ENCODE measurements at places on chromosomes 3 and 15.

DNA sequence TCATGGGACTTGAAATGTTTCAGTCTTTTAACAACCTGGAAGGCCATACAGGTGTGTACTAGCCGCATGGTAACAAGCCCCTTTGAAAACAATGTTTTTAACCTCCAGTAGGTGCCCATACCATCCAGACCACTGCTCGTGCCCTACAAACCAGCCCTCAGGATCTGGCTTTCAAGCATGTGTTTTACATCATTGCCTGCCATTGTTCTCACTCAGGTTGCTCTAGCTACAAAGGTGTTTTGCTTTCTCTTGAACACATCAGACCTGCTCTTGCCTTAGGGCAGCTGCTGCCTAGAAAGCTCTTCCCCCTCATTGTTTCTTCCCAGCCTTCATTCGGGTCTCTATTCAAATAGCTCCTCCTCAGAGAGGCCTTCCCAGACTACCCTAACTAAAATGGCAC lies 32.3 kb upstream of the MAP3K13 start:
- no peak for DNase-seq

DNA sequence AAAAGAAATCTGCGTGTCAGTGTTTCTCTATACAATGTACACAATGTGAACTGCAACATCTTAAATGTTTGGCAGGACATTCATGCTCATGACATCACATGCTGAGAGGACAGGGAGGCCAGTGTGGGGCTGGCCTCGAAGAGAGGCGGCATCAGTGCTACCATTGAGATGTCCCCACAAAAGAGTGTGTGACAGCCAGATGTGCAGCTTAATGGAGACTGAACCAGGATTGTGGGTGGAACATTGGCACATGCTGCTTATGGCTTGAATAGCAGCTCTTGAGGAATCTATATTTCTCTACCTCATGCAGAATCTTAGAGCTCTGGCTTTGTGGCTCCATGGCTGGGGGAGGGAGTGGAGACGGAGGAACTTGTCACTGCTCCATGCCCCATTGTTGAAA lies 18.5 kb downstream of the CLDN11 start:
- DNase-seq = no peak

DNA sequence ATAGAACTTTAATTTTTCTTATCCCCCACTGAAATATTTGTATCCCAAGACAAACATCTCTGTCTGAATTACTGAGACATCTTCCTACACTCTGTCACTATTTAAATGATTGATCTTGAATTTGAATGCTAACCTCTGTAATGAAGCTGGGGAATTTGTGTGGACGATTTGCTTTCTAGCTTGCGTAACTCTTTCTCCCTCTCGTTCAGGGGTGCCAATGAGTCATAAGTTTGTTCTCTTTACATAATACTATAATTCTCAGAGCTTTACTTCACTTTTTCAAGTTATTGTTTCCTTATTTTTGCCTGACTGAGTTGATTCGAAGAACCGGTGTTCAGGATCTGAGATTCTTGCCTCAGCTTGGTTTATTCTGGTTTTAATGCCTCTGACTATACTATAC lies 783.3 kb upstream of the CADM2 start:
- no peak for DNase-seq

DNA sequence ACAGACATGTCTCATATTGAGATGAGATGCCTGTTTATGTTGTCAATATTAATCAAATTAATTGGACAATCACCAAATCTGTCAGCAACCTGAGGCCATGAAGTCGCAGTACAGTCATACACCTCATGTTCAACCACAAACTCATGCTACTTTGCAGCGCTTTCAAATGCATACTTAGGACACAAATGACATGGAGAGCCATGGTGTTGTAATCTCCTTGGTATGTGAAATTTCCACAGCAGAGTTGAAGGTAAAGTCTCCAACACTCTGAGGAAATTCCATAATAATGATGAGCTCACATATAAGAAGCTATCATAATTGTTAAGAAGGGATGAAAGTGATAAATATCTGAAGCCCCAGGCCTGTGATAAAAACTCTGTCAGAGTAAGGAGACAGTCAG lies 873.9 kb downstream of the MCTP2 start:
- peak; percentile 47 for DNase-seq

- no peak for DNase-seq
Observed at GRCh38 chr3:95351158-95351557, 1288.3 kb downstream of the NSUN3 start.

DNA sequence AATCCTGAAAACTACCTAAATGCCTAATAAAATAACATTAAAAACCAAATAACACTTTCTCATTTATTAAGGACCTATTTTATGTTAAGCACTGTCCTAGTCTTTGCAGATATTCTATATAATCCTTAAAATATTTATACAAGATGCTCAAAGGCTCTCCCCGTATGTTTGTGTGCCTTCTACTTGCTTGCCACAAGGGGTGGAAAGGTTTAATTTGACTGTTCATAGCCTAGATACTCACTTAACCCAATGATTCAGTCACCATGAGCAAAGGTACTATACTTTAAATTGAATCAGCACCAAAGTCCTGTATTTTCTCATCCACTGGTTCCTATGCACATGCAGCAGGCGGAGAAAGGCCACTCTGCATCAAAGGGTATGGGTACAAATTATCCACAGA lies 32.0 kb downstream of the LSAMP start:
- no peak for DNase-seq

DNA sequence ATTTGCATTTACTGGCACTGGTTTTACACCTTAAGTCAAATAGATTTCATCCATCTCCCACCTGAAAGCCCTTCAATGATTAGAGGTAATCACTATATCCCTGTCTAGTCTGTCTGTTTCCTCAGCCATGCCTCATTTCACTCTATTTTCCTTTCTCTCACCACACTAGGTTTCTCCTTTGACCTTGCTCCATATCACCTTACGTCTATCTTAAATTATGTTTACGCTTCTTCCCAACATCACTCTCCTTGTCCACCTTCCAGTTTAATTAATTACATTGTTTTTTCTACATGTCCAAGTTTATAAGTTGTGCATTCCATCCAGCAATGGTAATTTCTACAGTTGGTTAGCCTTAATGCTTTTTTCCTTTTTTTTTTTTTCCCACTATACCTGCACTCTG lies 396.7 kb upstream of the PDZRN3 start:
- DNase-seq = no peak

- no peak for DNase-seq
Observed at GRCh38 chr3:4512895-4513616, 19.9 kb downstream of the ITPR1 start.

GRCh38 chr15:94263341-94264273 lies 32.2 kb downstream of the MCTP2 start:
- DNase-seq = peak; percentile 23

Data from GM03348 (cell line).